Body of pancreas (tissue), 4 donors: ENCODE measurements at places on chromosomes 3 and 15. TPM values are rescaled to one million over a fixed set of nuclear protein-coding genes. Genes with fewer than 3 reads are reported as not detected.

GASK1A gene
- total RNA-seq = 8.8 TPM

CHL1 gene
- total RNA-seq = 3.0 TPM

SELENOT gene
- total RNA-seq = 20.2 TPM

SFMBT1 gene
- 6.9 TPM for total RNA-seq

PIERCE2 gene
- 2.0 TPM for total RNA-seq

FHIT gene
- 15.8 TPM for total RNA-seq

CPNE4 gene
- not detected for total RNA-seq

ITIH1 gene
- total RNA-seq = not detected

MYH15 gene
- not detected for total RNA-seq

GOLGA6L9 gene
- total RNA-seq = 5.6 TPM

EIF4G1 gene
- 146 TPM for total RNA-seq

C3orf22 gene
- not detected for total RNA-seq

ZMYND10 gene
- total RNA-seq = 2.3 TPM

GPR176 gene
- total RNA-seq = 4.7 TPM

LMOD3 gene
- not detected for total RNA-seq

UNC13C gene
- not detected for total RNA-seq

CIDEC gene
- total RNA-seq = 6.5 TPM

SLC2A2 gene
- total RNA-seq = 8.2 TPM

GP5 gene
- not detected for total RNA-seq

MEGF11 gene
- not detected for total RNA-seq

FAM3D gene
- 1.8 TPM for total RNA-seq

POLQ gene
- total RNA-seq = under 0.01 TPM

EFCAB12 gene
- under 0.01 TPM for total RNA-seq

RARB gene
- total RNA-seq = 3.0 TPM

PLA2G4F gene
- 1.6 TPM for total RNA-seq

GPR160 gene
- total RNA-seq = 31.9 TPM

TAGLN3 gene
- total RNA-seq = 0.52 TPM

CCR5 gene
- total RNA-seq = not detected

STRA6 gene
- not detected for total RNA-seq

LYZL4 gene
- total RNA-seq = not detected

PLSCR2 gene
- not detected for total RNA-seq

EPHB3 gene
- 7.9 TPM for total RNA-seq

ACOX2 gene
- 5.9 TPM for total RNA-seq

CSPG5 gene
- 0.66 TPM for total RNA-seq

NRROS gene
- total RNA-seq = 1.8 TPM

TERC gene
- total RNA-seq = 79.1 TPM

ACKR4 gene
- 2.0 TPM for total RNA-seq

LRRC31 gene
- 0.78 TPM for total RNA-seq

PTH1R gene
- total RNA-seq = 8.2 TPM

GCNT3 gene
- 1.3 TPM for total RNA-seq

ZNF774 gene
- 9.6 TPM for total RNA-seq

B3GNT5 gene
- 5.6 TPM for total RNA-seq

GOLGA6L7 gene
- not detected for total RNA-seq

WNT5A gene
- 15.0 TPM for total RNA-seq

C3orf70 gene
- 0.99 TPM for total RNA-seq

ADAMTSL3 gene
- 7.8 TPM for total RNA-seq

ANKRD34C gene
- under 0.01 TPM for total RNA-seq

PRSS50 gene
- total RNA-seq = 3.1 TPM
